ENCODE measurements at places on chromosomes 16 and 17.

DNA sequence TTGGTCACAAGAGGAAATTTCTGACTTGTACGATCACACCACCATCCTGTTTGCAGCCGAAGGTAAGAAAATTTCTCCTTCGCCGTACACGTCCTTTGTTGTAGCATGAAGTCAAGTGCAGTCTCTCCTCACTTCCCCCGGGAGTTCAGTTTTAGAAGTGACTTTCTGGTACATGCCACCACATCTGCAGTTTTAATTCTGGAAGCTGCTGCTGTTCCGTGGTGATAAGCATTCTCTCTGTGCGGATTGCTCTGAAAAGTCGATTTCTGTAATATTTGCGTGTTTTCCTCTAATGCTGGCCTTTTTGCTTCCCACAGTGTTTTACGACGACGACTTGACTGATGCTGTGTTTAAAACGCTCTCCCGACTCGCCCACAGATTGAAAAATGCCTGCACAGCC, 20.6 kb downstream of the METTL22 start:
- no peak for DNase-seq

- no peak for DNase-seq
These were observed 85.7 kb downstream of the CDYL2 start for GRCh38 chr16:80718480-80719220.

GRCh38 chr16:53372992-53373871, 61.0 kb upstream of the RBL2 start:
- DNase-seq, result peak; percentile 75

DNA sequence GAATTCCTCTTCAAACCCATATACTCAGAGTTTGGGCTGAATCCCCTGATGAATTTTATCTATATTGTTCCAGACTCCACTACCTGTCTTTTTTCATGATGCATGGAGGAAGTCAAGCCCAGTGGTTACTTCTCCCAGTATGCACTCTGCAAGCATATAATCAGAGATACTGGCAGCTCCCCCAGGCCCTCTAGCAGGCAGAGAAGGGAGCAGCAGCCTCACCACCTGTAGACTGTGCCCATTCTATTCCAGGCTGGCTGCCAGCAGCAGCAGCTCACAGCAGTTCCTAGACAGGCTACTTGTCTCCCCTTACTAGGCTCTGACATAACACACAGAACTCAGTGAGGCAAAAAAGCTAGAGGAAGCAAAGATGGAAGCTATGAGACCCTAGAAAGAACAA, 3.4 kb downstream of the MKS1 start:
- DNase-seq, result no peak

DNA sequence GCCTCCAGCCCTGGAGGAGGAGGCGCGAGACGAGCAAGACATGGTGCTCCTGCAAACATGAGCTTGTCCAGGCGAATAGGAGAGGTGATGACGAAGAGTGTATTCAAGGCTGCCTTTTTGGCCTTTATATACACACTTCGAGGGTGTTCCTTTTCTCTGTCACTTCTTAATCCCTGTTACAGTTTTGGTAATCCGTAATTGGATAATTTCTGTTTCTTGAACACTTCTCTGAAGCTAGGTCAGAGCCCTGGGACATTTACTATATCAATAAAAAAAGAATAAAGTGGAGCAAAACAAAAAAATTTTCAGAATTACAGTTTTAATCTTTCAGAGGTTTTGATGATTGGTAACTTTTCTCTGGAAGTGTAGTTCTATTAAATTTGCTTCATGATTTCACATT, at the start of gene KRT24:
KRT24 (minus strand) TSS at position 101 of the 400 bp plus-strand sequence; CDS start at position 42, 59 bp downstream.
- DNase-seq, result no peak

GRCh38 chr16:11609474-11610120, 22.9 kb upstream of the LITAF start:
- DNase-seq, result no peak

- no peak for DNase-seq
These were observed 299.4 kb upstream of the IRX3 start for GRCh38 chr16:54585998-54586340.

GRCh38 chr17:27521281-27522027, 65.2 kb downstream of the KSR1 start:
- no peak for DNase-seq

- DNase-seq, result no peak
These were observed 28.9 kb upstream of the ETV4 start for GRCh38 chr17:43574896-43575525.

DNA sequence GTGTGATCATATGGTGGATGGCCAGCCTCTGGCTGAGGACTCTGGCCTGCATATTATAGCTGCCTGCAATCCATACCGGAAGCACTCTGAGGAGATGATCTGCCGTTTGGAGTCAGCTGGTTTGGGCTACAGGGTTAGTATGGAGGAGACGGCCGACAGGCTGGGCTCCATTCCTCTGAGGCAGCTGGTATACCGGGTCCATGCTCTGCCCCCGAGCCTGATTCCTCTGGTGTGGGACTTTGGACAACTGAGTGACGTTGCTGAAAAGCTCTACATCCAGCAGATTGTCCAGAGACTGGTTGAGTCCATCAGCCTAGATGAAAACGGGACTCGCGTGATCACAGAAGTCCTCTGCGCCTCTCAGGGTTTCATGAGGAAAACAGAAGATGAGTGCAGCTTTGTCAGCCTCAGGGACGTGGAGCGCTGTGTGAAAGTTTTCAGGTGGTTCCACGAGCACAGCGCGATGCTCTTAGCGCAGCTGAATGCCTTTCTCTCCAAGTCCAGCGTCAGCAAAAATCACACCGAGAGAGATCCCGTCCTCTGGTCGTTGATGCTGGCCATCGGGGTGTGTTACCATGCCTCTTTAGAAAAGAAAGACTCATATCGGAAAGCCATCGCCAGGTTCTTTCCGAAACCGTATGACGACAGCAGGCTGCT, 69.0 kb upstream of the ENDOV start:
- DNase-seq, result no peak

DNA sequence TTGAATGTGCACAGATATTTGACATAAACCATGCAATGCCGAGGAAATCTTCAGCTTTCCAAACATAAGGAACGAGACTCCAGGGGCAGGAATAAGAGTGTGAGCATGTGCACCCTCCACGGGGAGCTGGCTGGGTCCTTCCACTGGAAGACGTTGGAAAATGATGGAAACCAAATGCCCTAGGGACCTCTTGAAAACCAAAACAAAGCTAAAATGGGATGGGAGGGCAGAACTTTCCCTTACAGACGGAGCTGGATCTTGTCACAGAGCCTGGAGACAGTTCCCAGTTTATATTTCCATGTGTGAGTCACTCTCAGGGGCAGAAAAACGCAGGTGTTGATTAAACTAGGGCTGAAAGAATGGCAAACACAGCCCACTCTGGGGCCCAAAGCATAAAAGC, 34.4 kb upstream of the DNAH17 start:
- no peak for DNase-seq

DNA sequence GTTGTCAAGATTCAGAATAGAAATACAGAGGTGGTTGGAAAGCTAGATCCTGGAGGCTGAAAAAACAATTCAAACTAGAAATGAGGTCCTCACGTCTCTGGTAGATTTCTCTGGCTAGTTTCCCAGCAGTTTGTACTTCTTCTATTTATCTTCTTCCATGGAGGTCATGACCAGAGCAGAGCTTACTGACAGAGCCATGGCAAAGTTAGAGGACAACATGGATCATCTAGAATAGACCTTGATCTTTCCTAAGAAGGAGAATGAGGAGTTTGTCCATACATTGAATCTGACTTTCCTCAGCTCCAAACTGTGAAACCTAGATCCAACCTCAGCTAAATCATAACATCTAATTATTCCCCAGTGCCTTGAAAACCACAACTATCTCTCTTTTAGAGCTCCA, 900.8 kb upstream of the GOT2 start:
- no peak for DNase-seq

DNA sequence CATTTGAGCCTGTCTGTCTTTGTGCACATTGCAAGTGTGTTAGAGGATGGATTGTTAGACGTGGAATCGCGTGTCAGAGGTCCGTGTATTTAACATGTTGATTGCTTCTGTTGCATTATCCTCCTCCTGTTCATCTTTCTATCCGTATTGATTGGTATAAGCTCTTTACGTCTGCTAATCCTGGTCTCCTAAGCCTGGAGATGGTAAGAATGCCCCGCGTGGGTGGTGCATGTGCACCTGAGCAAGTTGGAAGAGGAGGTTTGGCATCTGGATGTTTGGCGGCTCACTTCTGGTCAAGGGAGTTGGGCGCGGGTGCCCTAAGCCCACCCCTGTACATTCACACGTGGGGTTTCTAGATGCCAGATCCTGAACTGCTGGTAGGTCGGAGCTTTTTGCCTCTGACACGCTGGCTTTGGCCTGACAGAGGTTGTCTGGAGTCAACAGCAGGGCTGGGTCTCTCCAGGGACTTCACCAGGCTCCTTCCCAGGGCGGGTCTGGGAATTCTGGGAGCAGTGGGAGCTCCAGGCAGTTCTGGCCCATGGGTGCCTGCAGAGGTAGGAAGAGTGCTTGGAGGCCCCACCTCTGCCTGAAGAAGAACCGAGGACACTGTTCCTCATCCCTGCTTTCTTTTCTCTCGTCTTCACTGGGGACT, 107.3 kb downstream of the OR1D5 start:
- DNase-seq, result no peak

GRCh38 chr16:740459-740763, 386 bp downstream of the CIAO3 start:
- DNase-seq, result no peak
